ENCODE measurements at places on chromosomes 3 and 15. TPM values are rescaled to one million over a fixed set of nuclear protein-coding genes. Genes with fewer than 3 reads are reported as not detected.

The LMOD3 gene
- total RNA-seq: not detected

The SPESP1 gene
- total RNA-seq: 5.3 TPM

The OGG1 gene
- total RNA-seq: 21.1 TPM

The TERC gene
- 1,776 TPM for total RNA-seq

The THRB gene
- 10.0 TPM for total RNA-seq

The FBN1 gene
- 68.0 TPM for total RNA-seq

The LRRC31 gene
- total RNA-seq: 0.24 TPM

The STRIT1 gene
- total RNA-seq: not detected

The POLQ gene
- total RNA-seq: 5.5 TPM

The PLSCR2 gene
- total RNA-seq: 0.21 TPM

The MYO5C gene
- total RNA-seq: 8.9 TPM

The GPR87 gene
- total RNA-seq: 83.1 TPM

The CACNA2D2 gene
- total RNA-seq: not detected

The RLBP1 gene
- total RNA-seq: 0.96 TPM

The ABI3BP gene
- 1.7 TPM for total RNA-seq

The NEK10 gene
- 0.72 TPM for total RNA-seq

The FGF12 gene
- 0.24 TPM for total RNA-seq

The A4GNT gene
- not detected for total RNA-seq

The SKOR1 gene
- total RNA-seq: not detected

The CCR8 gene
- not detected for total RNA-seq

The BCL2A1 gene
- not detected for total RNA-seq

The DISP2 gene
- under 0.01 TPM for total RNA-seq

The KLHL25 gene
- total RNA-seq: 4.5 TPM

The DAZL gene
- total RNA-seq: not detected

The DZIP1L gene
- 0.96 TPM for total RNA-seq

The DNAH12 gene
- total RNA-seq: under 0.01 TPM

The SNTN gene
- total RNA-seq: not detected

The ZNF80 gene
- not detected for total RNA-seq

The KCNH8 gene
- total RNA-seq: not detected

The IGDCC3 gene
- not detected for total RNA-seq

The ZXDC gene
- total RNA-seq: 34.1 TPM

The ARNT2 gene
- total RNA-seq: 0.21 TPM

The OCA2 gene
- total RNA-seq: 0.72 TPM

The NUP210 gene
- 2.9 TPM for total RNA-seq

The PP2D1 gene
- not detected for total RNA-seq

The FAM162A gene
- total RNA-seq: 22.9 TPM

The THAP10 gene
- total RNA-seq: 0.64 TPM

The ZFAND6 gene
- 176 TPM for total RNA-seq

The CX3CR1 gene
- under 0.01 TPM for total RNA-seq

The B2M gene
- 1,525 TPM for total RNA-seq

The CHD2 gene
- 57.1 TPM for total RNA-seq

The OR5K2 gene
- total RNA-seq: not detected

The CLPX gene
- total RNA-seq: 30.1 TPM

The DGKG gene
- not detected for total RNA-seq

The POC1A gene
- 2.2 TPM for total RNA-seq

The TRPC1 gene
- 13.7 TPM for total RNA-seq

The MED12L gene
- total RNA-seq: under 0.01 TPM

The HRH1 gene
- 3.6 TPM for total RNA-seq

The GOLGA6B gene
- total RNA-seq: not detected

The LEKR1 gene
- total RNA-seq: not detected

The SLC24A1 gene
- 3.0 TPM for total RNA-seq

The GRK7 gene
- total RNA-seq: not detected

The FBLN2 gene
- total RNA-seq: 17.4 TPM

The C2CD4A gene
- total RNA-seq: 0.21 TPM

The CPA3 gene
- total RNA-seq: not detected

The HCLS1 gene
- 1.9 TPM for total RNA-seq

The SOX14 gene
- total RNA-seq: not detected

The ERICH6 gene
- under 0.01 TPM for total RNA-seq

All from tracheal epithelial cell (primary cell).